ENCODE measurements at places on chromosomes 2 and 18.

- DNase-seq: no peak
Measured at GRCh38 chr18:36633961-36634412, 194.8 kb downstream of the TPGS2 start.

DNA sequence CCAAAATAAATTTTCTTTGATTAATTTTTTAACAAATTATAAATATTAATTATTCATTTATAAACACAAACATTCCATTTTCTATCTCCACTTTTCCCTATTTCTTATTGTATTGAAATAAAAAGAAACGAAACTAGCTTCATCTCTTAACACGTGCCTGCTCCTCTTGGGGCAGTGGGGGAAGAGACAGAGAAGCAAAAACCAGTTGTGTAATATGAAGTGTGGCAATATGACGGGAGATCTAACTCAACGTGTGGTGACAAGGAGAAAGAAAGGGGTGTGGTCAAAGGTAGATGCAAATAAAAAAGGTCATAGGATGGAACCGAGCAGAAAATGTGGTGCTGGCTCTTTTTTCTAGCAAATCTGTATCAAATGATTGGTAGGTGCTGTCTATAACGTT lies 106.9 kb upstream of the SLC8A1 start:
- peak; percentile 71 for DNase-seq

GRCh38 chr18:49733321-49733720 lies 80.0 kb downstream of the ACAA2 start:
- DNase-seq: no peak

DNA sequence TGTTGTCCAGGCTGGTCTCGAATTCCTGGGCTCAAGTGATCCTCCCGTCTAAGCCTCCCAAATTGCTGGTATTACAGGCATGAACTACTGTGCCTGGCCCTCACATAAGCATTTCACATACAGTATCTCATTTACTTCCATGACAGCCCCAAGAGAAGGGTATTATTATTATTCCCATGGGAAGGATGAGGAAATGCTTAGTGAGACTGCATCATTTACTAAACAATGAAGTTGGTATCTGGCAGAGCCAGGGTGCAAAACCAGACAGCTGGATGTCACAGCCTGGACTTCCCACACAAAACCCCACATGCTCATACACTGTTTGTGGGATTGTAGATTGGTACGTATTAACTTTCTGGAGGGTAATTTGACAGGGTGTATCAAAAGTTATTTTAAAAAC lies 29.9 kb downstream of the DAPL1 start:
- DNase-seq: no peak

DNA sequence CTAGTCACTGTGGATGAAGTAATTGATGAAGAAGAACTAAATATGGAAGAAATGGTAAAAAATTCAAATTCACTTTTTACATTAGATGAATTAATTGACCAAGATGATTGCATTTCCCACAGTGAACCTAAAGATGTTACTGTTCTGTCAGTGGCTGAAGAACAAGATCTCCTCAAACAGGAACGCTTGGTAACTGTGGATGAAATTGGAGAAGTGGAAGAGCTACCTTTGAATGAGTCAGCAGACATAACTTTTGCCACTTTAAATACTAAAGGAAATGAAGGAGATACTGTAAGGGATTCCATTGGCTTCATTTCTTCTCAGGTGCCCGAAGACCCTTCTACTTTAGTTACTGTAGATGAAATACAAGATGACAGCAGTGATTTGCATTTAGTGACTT lies 26.6 kb upstream of the DYSF start:
- no peak for DNase-seq

GRCh38 chr18:48072428-48073204 lies 142.2 kb upstream of the SMAD2 start:
- no peak for DNase-seq

GRCh38 chr2:100292022-100292580 lies 30.2 kb downstream of the LONRF2 start:
- peak; percentile 9 for DNase-seq

- DNase-seq: peak; percentile 73
Measured at GRCh38 chr2:17309741-17310339, 208.4 kb downstream of the RAD51AP2 start.

GRCh38 chr2:67642046-67642382 lies 244.9 kb downstream of the ETAA1 start:
- DNase-seq: no peak

- no peak for DNase-seq
Measured at GRCh38 chr2:183148955-183149354, 24.7 kb downstream of the NUP35 start.

DNA sequence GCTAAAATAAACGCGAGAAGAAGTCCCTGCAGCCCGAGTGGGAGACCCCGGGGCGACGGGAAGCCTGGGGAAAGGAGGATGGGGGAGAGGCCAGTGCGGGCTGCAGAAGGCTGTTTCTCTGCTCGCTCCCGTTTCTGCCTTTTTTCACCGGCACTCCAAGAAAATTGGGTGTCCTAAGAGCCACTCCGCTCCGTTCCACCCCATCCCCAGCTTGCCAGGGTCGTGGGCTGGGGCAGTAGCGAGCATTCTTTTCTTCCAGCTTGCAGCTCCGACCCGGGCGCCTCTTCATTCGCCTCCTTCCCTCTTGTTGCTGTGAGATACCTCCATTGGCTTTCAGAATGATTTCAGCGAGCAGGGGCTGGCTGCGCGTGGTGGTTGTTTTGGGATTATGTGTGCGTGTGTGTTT lies 1.1 kb downstream of the HOXD3 start:
- no peak for DNase-seq

- DNase-seq: peak; percentile 68
Measured at GRCh38 chr2:152497481-152498052, 162.6 kb downstream of the FMNL2 start.

GRCh38 chr2:71664161-71664560 lies 210.8 kb downstream of the DYSF start:
- no peak for DNase-seq

DNA sequence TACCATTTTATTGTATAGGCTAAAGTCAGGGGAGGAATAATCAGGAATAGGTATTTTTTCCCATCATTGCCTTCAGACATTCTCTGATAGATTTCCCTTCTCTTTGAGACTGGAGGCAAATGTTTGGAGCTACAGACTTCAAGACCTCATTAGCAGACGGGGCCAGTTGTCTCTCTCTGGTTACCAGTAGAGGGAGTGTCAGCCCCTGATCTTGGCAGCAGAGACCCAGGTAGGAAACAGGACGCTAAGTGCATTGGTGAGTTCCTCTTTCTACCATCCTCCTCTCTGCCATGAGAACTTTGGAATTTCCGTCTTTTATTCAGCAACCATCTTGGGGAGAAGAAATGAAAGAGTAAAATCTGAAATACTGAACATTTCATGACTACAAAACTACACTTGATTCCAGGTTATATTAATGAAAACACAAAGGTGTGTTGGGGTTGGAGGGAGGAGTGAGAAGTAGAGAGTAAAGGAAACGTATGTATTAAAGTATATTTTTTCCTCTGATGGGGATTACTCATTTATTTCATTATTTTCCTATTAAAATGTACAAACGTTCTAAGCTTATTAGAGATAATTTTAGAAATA lies 186.2 kb upstream of the GCFC2 start:
- DNase-seq: no peak

- peak; percentile 87 for DNase-seq
Measured at GRCh38 chr2:172196768-172197431, 94.2 kb upstream of the DLX2 start.

GRCh38 chr18:79698668-79699335 lies 19.2 kb downstream of the CTDP1 start:
- DNase-seq: no peak

DNA sequence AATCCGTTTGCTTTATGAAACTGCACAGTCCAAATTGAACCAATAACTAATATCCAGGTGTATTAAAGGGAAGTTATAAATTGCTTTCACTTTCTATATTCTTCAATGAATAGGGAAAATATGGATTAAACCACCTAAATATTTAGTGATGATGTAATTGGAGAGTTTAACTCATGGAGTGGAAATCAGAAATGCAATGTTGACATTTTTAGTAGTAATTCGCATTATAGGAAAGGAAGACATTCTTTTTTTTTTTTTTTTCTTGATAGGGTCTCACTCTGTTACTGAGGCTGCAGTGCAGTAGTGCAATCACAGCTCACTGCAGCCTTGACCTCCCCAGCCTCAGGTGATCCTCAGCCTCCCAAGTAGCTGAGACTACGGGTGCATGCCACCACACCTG lies 321.9 kb downstream of the RNF144A start:
- DNase-seq: no peak

GRCh38 chr2:149225446-149225845 lies 104.9 kb upstream of the LYPD6 start:
- no peak for DNase-seq

GRCh38 chr2:164722616-164723338 lies 101.5 kb upstream of the GRB14 start:
- peak; percentile 86 for DNase-seq

DNA sequence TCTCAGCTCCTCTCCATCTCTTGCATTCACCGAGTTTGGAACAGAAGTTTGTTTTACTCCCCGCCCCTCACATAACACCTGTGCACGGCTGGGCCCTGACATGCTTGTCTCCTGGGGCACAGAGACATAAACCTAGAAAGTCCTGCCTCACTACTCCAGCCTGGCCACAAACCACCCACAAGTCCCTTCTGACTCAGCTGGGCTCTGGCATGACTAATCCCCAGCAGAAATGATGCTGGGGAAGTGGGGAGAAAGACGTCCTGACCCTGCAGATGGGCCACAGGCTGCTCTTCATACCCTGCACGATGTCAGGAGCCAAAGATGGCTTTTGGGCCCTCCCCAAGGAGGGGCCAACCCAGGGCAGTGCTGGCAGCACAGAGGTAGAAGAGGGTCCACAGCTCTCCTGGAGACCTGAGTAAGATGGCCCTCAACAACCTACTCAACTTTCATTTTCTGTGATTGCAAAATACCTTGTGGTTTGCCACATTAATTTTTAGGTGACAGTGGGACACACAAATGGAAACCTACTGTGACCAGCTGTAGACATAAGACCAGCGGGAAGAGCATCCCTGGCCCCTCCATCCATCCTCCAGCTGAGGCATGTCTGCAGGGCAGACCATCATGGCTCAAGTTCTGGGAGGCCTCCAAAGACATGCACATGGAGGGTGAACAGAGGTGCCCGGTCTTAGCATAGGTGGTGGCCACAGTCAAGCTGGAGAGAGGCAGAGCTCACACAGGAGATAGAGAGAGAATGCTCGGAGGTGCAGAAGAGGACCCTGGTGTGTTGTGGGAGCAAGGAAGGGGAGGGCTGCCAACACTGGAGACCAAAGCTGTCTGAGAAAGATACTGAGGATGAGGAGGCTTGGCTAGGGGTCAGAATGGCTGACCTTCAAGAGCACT lies 40.0 kb downstream of the DNMT3A start:
- DNase-seq: peak; percentile 93

DNA sequence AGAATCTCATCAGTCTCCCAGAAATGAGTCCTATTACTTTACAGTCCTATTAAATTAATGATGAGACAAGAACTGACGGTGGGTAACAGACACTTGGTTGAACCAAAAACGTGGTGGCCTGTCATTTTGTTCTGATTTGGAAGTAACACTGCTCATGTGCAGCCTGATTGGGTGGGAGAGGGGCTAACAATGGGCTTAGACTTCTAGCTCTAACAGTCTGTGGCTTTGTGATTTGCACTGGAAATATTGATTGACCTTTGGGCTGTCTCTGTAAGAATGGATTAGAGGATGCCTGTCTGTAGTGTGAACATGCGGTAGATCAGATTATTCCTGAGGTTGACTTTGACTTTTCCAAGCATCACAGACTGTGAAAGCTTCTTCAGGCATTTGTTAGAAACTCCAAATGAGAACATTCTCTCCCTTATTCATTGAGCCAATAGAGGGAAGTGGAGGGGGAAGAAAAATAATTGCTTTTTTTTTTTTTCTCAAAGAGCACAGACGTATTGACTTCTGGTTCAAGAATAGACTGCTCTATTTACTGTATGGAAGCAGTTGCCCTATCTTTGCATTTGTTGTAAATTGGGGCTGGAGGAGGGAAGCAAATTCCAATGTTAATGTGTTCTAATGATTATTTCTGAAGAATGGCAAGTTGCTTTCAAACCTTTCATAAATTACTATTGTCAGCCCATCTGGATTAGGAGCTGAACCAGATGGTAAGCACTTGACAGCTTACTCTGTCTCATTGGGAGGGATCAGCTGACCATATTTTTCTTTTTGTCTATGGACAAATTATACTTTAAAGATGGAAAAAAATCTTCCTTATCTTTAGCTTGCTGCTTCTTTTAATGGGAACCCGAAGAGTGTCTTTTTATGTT lies 85.8 kb upstream of the TTN start:
- no peak for DNase-seq

- no peak for DNase-seq
Measured at GRCh38 chr2:136051725-136052048, 66.3 kb upstream of the DARS1 start.

DNA sequence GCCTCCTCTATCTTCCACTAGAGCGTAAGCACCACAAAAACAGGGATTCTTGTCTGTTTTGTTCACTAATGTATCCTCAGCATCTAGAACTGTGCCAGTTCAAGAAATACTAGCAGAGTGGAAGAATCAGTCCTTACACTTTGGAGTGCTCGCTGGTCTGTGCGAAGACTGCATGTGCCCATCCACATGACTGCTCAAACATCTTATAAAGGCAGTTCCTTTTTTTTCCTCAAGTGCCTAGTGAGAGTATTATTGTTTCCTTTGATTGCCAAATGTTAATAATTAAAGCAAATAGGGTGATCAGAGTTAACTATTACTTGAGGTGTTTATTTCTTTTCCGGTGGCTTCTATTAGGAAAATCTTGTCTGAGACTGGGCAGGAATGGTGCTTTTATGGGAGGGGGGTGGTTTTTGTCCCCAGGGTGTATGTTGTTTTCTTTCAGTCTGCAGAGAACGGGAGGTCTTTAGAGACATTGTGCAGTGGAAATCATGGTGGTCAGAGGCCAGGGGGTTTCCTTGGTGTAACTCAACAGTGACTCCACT lies 45.6 kb upstream of the ITGB6 start:
- peak; percentile 27 for DNase-seq

DNA sequence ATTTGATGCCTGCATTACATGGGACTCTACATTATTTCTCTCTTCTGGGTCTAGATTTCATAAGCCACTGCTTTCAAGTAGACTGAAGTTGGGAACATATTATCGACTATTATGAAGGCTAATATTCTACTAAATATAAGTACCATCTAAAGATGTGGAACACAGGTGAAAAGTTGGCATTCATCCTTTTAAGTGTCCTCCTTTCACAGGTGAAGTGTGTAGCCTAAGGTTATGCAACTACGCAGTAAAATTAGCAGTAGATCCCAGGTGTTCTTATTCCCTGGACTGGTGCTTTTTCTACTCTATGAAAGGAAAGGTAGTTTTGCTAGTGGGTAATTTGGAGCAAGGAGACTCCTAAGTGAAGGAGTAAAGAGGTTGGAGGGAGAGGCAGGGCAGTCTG lies 88.2 kb upstream of the DPP10 start:
- DNase-seq: no peak

DNA sequence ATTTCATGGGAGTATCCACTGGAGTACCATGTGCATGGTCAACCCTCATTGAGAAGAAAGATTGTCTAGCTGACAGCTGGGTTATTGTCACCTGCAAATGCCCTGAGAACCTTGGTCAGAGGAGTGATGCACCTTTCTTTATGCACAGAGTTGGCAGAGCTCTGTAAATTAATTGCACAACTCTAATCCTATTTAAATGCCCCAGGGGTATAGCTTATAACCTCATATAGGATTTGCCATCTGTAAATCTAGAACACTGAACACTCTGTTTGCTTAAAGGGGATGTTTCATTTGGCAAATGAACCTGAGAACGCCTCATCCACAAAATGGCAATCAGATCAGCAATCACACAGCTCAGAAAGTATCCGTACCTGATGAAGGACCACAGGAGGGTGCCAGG lies 71.8 kb upstream of the SP5 start:
- DNase-seq: no peak

GRCh38 chr2:232699110-232699509 lies 2.0 kb downstream of the GIGYF2 start:
- no peak for DNase-seq

GRCh38 chr2:109340381-109340780 lies 211.4 kb downstream of the SH3RF3 start:
- no peak for DNase-seq

Data from suppressor macrophage treated with lipopolysaccharide for 1 hour (primary cell).